ENCODE measurements at places on chromosomes 11 and 22.

- no peak for DNase-seq
Measured at GRCh38 chr11:47057365-47057764, 119.3 kb downstream of the ARFGAP2 start.

- peak; percentile 26 for DNase-seq
Measured at GRCh38 chr22:46256358-46256958, 6.4 kb upstream of the CDPF1 start.

DNA sequence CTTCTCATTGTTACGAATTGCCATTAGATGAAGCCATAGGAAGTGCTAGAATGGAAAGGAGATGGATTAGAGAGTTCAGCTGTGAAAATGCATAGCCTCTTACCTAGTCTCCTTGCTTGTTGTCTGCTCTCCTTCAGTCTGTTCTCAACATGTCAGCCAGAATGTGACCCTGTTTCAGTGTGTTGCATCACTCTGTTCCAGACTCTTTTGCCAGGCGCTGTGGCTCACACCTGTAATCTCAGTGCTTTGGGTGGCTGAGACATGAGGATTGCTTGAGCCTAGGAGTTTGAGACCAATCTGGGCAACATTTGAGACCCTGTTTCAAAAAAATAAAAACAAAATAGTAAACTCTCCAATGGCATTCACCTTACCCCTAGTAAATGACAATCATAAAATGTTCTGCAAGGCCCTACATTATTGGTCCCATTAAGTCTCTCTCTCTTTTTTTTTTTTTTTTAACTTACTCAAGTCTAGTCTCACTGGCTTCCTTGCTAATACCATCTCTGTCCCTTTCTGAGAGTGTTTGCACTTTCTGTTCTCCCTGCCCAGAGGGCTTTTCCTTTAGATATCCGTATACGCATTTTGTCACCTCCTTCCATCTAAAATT is 39.4 kb downstream of the CYP2R1 start:
- DNase-seq: peak; percentile 4

GRCh38 chr11:76209973-76210930 is 4.0 kb upstream of the WNT11 start:
- DNase-seq: peak; percentile 72

DNA sequence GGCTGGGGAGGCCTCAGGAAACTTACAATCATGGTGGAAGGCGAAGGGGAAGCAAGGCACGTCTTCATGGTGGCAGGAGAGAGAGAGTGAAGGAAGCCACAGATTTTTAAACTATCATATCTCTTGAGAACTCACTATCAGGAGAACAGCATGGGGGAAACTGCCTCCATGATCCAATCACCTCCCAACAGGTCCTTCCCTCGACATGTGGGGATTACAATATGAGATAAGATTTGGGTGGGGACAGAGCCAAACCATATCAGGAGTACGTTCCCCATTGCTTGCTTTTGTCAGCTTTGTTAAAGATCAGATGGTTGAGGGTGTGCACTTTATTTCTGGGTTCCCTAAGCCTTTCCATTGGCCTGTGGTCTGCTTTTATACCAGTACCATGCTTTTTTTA is 53.7 kb upstream of the E2F8 start:
- DNase-seq: no peak

- DNase-seq: peak; percentile 81
Measured at GRCh38 chr11:76653674-76654284, 16.8 kb downstream of the LRRC32 start.

GRCh38 chr11:34928268-34928959 is 12.0 kb downstream of the PDHX start:
- DNase-seq: peak; percentile 5

DNA sequence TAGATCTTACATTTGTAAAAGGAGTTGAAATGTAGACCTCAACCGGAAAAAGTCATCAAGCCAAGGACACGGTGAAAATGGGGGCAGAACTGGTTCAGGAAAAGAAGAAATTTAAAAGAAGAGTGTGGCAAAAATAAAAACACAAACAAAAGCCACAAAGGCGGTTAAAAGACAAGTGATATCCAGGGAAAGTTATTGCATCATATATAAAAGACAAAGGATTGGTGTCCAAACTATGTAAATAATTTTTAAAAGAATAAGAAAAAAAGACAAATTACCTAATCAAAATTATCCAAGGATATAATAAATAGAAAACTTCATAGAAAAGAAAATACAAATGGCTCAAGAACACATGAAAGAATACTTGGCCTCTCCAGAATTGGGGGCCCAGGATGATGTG is 45.1 kb upstream of the OPCML start:
- DNase-seq: no peak

- no peak for DNase-seq
Measured at GRCh38 chr11:47731475-47731874, 16.3 kb upstream of the AGBL2 start.

GRCh38 chr11:4035985-4036384 is 58.6 kb upstream of the RRM1 start:
- DNase-seq: no peak

DNA sequence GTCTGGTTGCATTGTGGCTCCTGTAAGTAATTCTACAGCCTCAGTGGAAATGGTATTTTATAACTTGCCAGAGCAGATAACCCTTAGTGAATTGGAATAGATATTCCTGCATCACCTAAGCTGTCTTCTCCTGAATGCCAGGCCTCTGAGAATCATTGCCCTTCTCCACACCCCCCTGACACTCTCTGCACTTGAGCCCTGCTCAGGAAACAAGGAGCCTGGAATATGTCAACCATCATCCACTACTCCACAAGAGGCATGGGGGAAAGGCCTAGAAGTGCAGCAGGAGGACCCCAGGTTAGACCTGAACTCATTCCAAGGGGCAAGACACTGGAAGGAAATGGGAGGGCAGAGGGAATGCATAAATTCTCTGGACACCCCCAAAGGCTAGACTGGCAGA is 72.4 kb downstream of the DSCAML1 start:
- no peak for DNase-seq

DNA sequence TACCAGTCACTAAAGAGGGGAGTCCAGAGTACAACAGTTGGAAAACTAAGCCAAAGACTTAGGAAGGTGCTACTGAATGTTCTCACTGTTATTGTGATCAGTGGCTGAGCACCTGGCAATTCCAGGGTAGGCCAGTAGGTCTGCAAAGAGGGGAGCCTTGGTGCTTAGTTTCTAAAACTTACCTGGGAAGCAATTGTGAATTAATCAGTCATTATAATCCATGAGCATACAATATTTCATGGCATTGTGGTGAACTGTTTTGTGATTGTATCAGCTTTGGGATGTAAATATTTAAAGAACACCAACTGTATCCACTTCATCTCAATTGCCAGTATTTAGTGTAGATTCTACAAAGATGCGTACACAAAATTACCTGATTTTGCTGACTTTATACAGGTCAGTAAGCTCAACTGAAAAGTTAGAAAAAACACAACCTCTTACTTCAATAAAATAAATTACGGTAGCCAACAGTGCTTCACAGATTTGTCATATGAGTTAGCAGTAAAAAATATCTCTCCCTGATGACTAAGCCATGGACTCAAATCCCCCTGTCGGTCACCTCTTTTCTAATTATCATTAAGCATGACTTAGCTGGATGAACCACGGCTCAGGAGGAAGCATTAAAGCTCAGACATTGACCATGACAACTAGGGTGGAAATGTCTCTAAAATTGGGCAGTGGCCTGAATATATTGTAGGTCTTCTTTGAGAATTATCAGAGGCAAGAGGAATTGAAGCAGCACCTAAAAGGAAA is 30.8 kb upstream of the SORL1 start:
- peak; percentile 52 for DNase-seq

DNA sequence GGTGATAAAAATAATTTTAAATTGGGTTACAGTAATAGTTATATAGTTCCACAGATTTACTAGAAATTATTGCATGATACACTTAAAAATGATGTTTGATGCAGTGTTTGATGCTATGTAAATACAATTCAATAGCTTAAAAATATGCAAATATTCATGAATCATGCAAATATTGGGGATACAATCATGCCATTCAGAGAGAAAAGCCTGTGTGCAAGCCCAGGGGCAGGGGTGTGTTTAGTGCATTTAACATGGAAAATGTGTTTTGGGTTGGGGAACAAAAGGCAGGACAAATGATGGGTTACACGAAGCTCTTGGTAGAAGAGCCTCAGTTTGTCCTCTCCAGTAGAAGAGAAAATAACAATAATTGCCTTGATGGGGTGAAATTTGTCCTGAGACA is 6.0 kb downstream of the TRIM22 start:
- DNase-seq: no peak

DNA sequence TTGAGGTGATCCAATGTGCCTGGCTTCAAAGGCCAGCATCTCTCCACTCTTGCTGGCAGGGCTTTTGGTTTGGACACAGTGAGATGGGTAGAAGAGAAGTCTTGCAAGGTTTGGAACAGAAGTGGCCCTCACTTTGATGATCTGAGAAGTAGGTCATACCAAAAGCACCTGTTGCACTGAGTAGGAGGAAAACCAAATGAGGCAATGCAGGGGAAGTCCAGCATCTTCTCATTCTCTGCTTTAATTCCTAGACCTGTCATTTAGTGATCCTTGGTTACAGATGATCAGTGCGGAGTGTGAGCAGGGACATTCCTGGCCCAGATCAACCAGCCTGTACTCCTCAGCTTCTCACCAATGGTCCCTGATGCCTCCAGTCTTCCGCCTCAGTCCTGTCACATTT is 990.5 kb downstream of the OPCML start:
- DNase-seq: no peak
